ENCODE measurements at places on chromosomes 4 and X.
A peak's percentile ranks its signal among the peaks of the same experiment; 100 is the strongest.

GRCh38 chr4:41715155-41715554 is 33.4 kb downstream of the PHOX2B start:
- no peak for DNase-seq

GRCh38 chr4:108060686-108061321 is 71.1 kb downstream of the HADH start:
- no peak for DNase-seq

DNA sequence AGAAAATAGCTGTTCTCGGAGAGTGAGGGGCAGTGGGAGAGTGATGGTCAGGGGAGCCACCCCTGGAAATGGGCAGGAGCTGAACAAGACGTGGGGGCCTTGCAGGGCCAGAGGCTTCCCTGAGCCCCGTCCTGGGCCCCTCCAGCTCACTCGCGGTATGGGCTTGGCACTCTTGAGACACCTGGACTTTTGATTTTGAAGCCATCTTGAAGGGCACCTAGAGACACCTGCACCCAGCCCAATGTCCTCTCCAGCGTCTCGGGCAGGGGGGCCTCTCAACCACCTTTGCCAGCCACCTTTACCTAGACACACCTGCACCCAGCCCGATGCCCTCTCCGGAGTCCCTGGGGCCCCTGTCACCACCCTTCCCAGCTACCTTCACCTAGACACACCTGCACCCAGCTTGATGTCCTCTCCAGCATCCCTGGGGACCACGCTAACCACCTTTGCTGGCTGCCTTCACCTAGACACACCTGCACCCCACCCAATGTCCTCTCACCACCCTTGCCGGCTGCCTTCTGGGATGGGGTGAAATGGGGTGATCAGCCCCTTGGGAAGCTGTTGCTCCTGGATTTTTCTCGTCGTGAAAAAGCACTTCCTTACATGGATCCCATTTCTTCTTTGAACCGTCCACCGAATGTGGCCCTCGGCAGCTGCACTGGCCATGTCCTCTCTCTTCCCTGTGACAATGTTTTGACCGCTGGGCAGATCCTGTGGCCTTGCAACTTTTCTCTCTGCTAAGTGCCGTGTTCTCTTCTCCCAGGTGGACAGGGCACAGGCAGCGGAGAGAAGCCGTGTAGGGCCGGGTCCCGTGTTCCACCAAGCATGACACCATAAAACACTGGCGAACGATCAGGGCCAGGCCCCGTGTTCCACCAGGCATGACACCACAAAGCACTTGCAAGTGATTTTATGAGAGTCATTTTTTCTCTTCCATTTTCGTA is 47.5 kb downstream of the CPZ start:
- DNase-seq = no peak

DNA sequence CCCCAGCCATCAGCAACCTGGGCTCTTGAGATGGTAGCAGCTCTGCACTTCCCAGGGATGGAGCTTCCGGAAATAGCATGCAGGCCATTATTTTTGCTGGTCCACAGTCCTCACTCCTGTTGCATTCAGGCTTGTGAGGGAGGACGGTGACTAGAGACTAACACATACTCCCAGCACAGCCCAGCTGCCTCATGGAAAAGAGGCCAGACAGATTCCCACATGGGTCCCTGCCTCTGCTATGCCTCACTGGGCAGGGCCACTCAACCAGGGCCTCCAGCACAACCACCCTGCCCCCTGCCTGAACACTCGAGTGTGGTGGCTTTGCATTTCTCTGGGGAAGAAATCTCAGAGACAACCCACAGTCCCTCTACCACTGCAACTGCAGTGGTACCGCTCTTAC is 1195.1 kb downstream of the PCDH18 start:
- no peak for DNase-seq

DNA sequence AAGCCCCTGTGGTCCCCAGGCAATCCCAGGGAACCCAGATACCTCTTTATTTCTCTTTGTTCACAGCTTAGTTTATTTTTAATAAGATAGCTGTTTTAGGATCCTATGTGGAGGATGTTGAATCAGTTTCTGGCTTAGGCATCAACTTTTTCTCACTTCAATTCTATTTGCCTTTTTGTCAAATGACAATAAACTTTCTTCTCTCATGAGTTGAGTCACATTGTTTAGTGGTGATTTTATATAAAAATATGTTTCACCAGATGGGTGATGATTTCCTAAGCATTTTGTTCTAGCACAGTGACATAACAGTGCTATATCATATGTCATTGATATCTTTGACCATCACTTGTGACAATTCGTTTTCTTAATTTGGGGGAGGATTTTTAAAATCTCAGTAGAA is 198.1 kb upstream of the PUDP start:
- DNase-seq = no peak

GRCh38 chrX:97527725-97528124 is 644.0 kb downstream of the RPA4 start:
- no peak for DNase-seq

- DNase-seq = no peak
These were observed 795.3 kb upstream of the AADAT start for GRCh38 chr4:170884969-170885570.

GRCh38 chr4:52250154-52250553 is 199.1 kb downstream of the SPATA18 start:
- DNase-seq = no peak

DNA sequence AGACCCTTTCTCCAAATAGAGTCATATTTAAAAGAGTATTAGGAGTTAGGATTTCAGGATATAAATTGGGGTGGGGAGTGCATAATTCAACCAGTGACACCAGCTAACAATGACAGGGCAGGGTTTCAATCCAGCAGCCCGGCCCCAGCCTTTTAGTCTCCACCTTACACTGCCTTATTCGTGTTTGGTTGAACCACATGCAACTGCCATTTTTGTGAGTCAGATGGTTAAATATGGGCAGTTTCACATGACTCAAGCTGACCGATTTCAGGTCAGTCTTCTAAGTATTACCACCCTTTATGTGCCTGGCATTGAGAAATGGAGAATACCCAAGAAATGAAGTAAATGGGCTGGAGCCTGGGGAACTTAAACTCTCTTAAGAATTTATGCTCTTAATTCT is 102.8 kb downstream of the STOX2 start:
- DNase-seq = no peak

GRCh38 chr4:124111922-124112321 is 600.6 kb downstream of the ANKRD50 start:
- peak; percentile 82 for DNase-seq

GRCh38 chrX:11888421-11888820 is 130.4 kb downstream of the MSL3 start:
- DNase-seq = no peak

GRCh38 chrX:150635952-150636351 is 57.2 kb upstream of the MTMR1 start:
- DNase-seq = no peak

DNA sequence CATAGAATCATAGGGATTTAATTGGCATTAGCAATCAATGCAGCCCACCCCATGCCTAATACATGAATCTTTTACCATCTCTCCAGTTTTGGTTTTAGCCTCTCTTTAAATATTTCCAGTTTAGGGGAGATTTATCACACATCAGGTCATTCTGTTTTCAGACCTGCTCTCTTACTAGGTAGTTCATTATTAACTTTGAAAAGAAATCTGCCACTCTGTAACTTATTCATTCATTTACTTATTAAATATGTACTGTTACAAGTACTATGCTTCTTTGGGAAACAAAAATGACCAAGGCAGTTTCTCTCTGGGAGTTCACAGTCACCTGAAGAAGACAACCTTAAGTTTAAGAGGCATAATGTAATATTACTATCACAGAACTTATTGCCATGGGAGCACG is 62.1 kb downstream of the USO1 start:
- no peak for DNase-seq

GRCh38 chrX:148498067-148498466 is 2.4 kb upstream of the AFF2 start:
- peak; percentile 46 for DNase-seq

DNA sequence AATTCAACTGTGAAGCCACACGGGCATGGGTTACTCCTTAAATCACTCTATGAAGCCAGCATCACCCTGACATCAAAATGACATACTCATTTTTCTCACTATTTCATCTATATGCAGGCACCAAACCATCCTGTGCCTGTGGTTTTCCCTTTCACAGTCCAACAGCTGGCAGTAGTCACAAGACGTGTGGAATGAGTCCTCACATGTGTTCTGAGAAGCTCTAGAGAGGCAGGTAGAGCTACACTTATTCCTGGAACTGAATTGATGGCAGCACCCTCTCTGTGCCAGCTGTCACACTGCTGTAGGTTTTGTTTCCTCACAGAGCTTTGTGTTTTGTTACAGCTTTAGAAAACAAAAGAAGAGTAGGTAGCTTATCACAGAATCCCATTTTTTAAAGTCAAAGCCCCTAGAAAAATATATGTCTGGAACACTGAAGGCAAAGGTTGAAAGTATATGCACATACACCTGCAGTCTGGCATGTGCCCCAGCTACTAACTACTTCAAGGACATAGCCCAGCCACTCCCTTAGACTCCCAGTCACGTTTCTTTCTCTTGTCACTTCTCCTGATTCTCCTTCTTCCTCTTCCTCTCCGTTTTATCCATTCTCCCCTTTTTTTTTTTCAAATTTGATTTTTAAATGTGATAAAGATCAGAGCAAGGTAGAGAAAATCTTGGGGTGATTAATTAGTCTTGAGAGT is 107.1 kb downstream of the ANXA10 start:
- DNase-seq = no peak

DNA sequence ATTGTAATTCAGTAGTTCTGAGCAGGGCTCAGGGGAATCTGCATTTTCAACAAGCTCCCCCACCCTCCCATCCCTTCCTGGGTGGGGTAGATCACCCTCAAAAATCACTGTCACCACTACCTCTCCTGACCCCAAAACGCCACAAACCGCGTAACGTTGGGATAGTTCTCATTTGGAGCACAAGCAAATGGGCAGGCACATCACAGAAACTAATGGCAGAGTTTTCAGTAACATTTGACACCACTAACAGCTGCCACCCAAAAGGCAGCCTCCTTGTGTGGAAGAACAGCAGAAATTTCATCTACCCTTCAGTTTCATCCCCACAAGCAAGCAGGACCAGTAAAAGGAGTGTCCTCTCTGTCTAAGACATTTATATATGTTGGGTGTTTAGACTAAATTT is 132.7 kb downstream of the PALLD start:
- DNase-seq = no peak

- no peak for DNase-seq
These were observed 16.9 kb downstream of the STAP1 start for GRCh38 chr4:67575232-67576058.

DNA sequence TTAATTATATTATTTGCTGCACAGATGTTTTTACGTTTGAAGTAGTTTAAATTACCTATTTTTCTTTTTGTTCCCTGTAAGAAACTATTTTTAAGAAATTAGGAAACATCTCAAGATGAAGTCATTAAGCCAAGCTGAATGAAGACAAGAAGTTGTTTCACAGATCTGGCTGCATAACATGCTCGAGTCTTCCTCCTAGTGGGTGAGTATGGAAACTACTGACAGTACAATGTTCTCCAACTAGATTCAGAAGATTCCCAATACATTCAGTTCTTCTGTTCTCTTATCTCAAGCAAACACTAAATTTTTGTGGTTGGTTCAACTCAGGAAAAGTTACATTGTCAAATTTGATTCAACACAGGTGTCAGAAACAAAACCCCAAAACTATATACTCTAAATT is 256.8 kb upstream of the VCX start:
- peak; percentile 1 for DNase-seq

GRCh38 chrX:64394059-64394873 is 986 bp downstream of the MTMR8 start:
- DNase-seq = peak; percentile 9

DNA sequence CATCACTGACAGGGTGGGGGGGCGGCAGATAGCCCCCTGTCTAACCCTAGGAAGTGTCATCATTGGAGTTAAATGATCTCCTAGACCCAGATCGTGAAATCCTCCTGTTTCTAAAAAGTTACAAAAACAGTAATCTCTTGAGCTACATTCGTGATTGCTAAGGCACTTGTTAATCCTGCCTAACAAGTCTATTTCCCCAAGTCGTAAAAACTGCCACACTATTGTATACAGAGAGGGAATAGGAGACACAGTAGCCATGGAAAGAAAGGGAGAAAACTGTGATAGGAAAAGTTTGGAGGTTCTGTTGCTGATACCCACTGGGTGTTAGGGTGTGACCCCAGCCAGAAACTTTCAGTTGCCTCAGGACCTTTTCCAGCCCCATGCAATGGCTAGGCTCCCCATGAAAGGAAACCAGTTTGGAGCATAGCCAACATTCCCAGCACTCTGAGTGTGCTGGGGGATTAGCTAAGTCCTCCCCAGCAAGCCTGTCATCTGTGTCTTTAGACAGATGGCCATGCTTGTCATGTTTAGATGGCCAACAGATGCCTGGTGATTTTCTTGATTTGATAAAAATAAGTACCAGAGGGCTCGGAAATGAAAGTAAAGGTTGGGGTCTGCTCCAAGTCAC is 63.3 kb upstream of the ANXA10 start:
- DNase-seq = no peak

DNA sequence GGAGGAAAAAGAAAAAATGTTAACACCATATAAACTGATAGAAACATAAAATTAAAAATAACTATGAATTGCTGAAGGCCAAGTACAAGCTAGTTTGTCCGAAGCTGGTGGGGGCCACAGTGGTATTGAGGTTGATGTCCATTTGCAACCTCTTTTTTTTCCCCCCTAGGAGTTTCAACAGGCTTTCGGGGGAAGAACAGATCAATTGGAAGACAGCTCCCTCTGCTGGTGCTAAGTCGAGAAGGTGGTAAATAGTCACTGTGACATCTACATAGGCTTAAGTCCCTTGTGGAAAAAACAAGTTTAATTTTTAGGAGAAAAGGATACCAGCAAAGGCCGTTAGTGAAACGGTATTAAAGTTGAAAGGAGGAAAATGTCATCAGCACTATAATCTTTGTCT is 115.7 kb upstream of the ZXDA start:
- DNase-seq = peak; percentile 42

GRCh38 chr4:150033901-150034300 is 44.3 kb upstream of the DCLK2 start:
- no peak for DNase-seq

GRCh38 chrX:100265179-100265578 is 144.9 kb downstream of the PCDH19 start:
- no peak for DNase-seq

GRCh38 chr4:67743194-67743593 is 11.0 kb downstream of the GNRHR start:
- DNase-seq = no peak

- no peak for DNase-seq
These were observed 3.8 kb upstream of the MAGEA8 start for GRCh38 chrX:149877157-149877556.

- no peak for DNase-seq
These were observed 122.3 kb downstream of the RS1 start for GRCh38 chrX:18549643-18550042.

- DNase-seq = no peak
These were observed 2.0 kb upstream of the KLHL34 start for GRCh38 chrX:21660156-21660555.

DNA sequence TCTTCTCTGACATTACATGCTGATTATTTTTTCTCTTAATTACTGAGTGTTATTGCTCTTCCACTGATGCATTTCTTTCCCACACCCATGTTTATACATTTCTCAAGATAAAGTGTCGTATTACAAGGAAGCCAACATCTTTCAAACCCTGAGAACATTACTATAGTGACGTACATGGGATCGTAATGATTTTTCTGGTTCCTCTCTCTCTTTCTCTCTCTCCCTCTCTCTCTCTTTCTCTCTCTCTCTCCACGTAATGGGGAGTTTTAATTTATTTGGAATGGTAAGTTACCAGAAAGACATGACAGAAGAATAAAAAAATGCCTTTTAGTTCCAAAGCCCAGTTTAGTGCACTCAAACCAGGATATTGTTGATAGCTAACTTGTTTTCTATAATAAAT is 40.4 kb upstream of the MAPK10 start:
- no peak for DNase-seq

Data from cerebellar cortex (tissue), 1 donor.